Cardiac septum (tissue), 1 donor: ENCODE measurements at places on chromosomes 12 and 14.

DNA sequence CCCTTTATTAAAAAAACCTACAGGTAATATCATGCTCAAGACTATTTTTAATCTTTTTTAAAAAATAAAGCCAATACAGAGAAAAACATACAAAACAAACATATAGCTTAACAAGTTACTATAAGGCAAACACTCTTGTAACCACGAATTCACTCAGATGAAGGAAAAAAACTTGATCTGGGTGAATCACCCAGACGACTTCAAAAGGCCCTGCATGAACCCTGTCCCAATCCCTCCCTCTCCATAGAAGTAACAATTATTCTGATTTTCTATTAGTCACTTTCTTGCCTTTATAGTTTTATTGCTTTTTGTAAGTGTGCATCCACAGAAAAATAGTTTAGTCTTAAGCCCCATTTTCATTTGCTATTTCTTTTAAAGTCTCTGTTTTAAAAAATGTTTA lies 72.6 kb downstream of the LRP6 start:
- no peak for DNase-seq

DNA sequence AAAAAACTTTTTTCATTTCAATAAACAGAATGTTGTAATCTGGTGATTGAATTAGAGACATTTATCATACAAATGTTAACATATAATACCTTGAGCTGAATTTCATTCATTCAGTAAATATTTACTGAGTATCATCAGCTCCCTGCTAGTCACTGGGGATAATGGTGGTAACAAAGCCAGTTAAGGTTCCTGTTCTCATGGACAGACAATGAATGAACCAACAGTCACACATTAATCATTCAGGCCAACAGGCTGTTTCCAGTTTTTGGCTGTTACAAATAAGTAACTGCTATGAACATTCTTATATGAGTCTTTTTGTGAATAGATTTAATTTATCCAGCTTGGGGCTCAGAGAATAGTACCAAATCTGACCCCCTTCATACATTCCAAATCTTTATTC lies 13.5 kb downstream of the EXD2 start:
- DNase-seq = no peak

DNA sequence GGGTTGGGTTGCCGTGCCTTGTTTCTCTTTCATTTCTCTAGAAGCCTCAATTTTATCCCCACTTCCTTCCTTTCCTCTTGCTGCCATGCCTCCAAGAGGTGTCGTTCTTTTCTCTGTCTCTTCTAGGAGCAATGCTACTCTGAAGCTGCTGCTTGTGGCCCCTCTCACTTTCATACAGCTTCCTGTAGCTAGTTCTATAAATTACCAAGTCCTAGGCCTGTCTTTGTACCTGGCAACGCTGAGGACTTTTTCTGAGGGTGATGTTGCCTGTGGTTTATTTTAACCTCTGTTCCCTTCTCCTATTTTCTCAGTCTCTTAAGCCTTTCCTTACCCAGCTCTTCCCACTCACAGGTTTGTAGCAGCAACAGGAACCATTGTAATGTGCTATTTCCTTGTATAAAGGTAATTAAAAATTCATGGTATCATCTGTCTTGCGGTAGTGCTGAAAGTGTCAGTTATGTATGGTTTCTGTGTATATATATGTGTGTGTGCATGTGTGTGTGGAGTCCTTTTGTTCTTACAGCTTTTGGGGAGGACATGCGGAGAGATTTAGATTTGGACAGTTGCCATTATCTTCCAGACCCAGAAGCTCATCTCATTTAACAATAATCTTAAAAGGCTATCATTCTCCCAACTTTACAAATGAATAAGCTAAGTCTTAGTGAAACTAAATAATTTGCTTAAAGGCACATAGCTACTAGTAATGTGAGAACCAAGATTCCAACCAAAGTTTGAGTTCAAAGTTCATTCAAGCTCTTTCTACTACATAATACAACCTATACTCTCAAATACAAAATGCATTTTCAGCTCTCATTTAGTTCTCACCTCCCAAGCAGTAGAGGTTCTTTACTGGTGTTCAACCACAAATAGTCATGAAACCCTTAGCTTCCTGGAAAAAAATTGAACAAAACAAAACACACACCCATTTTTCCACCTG lies 43.8 kb downstream of the DDHD1 start:
- DNase-seq = no peak

DNA sequence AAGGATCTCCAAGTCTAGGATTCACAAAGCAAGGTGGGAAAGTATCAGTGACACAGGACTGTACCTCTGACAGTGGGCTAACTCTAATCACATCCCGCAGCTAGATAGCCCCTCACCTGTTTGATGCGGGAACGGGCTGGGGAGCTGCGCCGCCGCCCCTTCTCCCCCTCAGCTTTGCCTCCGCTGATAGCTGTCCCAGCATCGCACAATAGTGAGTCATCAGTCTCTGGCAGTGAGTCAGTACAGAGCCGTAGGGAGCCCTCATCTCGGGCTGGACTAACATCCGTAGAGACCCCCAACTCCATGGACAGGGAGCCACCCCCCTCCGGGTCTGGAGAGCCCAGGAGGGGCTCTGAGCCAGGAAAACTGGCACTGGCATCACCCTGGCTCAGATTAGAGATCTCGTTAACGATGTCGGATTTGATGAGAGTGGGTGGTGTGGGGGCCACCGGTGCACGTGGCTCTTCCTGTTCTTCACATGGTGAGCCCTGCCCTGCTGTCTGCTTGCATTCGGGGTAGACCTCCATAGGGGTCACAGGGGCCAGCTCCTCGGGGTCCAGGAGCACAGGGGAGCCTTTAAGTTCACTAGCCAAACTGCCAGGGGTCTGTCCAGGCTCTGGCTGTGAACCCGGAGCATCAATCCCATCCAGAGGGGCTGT lies 10.9 kb downstream of the KMT2D start:
- no peak for DNase-seq

DNA sequence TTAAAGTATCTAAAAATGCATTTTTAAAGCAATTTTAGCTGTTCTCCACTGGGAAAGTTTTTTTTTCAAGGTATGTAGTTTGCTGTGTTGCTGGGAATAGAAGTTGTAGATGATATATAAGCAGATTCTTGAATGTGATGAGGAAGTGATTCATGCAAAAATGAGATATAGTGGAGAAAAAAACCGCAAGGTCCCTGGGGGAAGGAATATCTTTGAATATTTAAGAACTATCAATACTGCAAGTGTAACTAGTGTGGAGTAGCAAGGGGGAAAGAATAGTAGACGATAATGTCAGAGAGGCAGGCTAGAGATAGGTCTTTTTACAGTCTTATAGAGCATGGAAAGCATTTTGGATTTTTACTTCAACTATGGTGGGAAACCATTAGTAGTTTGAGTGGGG lies 42.5 kb downstream of the PTCSC3 start:
- no peak for DNase-seq

DNA sequence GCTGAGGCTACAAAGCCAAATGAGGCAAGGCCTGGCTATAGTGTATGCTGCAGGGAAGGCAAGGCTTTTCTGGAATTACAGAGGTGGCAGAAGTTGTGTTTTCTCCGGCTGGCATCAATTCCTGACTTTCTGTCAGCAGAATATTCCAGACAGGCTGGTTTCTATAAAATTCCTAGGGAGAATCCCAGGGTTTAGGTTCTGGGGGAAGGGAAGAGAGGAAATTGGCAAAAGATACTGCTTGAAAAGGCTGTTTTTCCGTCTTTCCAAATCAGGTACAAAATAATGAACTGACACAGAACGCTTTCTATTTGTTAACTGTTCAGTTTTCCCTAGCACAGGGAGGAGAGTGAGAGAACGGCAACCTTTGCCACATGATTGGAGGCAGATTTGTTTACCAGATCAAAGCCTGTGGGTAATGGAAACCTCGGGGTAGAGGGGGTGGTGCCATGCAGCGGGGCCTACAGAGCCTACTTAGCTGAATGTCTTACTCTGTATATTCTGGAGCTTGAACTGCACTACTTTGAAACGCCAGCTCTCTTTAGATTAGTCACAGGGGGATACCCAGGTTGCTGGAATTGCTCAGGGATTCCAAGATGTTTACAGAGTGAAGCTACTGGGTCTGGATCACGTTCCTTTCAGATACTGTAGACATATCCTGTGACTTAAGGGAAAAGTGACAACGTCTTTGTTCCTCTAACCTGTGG lies 65.8 kb upstream of the DACT1 start:
- DNase-seq = no peak

DNA sequence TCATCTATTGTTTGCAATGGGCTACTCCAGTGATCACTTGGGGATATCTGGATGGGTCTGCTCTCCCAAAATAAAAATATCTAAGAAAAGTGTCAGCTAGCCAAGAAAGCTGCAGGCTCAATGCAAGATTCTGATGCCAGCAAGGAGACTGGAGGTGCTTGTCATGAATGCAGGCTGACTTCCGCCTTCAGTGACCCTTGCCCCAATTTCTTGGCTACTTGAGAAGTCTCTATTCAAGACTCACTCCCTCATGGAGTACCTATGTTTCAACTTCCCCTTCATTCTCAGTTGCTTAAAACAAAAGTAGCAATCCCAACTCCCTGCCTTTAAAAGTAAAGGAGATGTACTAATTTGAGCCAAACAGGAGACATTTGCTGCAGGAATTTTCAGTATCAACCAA lies 123.9 kb downstream of the GPR65 start:
- DNase-seq = no peak

DNA sequence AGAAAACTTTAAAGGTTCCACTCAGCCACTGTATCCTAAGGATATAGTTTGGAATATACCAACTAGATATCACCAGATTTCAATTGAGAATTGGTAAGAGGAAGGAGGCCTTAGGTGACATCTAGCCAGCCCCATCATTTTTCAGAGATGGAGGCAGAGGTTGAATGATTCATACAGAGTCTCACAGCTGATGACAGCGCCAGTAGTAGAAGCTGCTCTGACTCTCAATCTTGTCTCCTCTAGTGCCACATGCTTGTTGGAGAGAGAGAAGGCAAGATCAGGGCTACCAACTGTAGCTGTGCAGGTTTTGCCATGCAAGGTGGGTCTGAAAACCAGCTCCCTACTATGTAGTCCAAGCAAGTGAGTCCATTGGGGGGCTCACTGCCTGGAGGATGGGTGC lies 6.1 kb downstream of the FRMD6 start:
- no peak for DNase-seq

DNA sequence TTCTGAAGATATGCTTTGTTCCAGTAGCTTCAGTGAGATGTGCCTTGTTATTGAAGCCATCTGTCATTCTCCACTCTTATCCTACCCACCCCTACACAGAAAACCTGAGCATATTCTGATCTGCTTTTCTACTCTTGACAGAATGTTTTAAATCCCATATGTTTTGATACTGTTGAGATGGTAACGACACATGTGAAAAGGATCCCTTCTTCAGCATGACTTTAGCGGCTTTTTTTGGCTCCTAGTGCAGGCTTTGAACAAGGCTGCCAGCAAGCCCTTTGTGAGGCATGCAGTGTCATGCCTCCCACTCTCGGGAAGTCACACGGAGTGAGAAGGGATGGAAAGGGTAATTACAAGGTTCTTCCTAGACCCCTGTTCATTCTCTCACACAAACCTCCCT lies 228.8 kb upstream of the RGS6 start:
- DNase-seq = no peak

- DNase-seq = no peak
These were observed 97.2 kb upstream of the SYT1 start for GRCh38 chr12:78767264-78767981.

GRCh38 chr14:52268279-52269061 lies 972 bp downstream of the PTGDR start:
- DNase-seq = no peak

DNA sequence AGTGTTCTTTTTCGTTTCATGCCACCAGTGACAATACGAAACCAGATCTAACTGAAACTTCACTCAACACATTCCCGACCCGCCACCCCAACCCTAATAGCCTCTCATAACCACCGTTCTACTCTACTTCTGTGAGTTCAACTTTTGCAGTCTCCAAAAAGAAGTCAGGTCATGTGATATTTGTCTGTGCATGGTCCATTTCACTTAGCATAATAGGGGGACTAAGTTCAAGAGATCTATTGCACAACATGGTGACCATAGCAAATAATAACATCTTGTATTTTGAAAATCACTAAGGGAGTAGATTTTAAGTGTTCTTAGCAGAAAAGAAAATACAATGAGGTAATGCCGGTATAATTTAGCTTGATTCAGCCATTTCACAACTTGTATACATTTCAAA lies 376.4 kb downstream of the DIO2 start:
- no peak for DNase-seq

DNA sequence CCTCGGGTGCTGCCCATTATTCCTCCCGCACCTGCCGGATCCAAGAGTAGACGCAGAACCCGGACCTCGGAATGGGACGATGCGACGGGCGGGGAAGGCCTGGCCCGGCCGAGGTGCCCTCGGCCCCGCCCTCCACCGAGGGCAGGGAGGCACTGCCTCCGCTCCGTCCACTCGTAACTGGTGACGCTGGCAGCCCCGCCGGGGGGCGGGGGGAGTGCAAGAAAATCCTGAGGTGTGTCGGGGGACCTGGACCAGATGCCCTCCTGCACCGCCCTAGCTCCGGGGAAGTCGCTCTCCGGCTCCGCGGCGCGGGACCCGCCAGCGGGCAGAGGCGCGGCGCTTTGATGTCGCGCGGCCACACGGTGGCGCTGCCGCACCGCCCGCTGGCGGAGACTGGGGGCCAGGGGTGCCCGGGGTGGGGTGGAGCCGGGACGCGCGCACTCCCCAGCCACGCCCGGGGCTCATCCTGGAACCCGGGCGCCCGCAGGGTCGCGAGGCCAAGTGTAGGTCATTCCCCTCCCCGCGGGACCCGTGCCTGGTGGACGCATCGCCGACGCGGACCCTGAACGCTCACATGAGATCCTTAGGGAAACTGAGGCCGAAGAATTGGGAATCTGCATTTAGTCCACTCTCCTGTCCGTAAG lies 202.8 kb downstream of the TTC8 start:
- peak; percentile 78 for DNase-seq

DNA sequence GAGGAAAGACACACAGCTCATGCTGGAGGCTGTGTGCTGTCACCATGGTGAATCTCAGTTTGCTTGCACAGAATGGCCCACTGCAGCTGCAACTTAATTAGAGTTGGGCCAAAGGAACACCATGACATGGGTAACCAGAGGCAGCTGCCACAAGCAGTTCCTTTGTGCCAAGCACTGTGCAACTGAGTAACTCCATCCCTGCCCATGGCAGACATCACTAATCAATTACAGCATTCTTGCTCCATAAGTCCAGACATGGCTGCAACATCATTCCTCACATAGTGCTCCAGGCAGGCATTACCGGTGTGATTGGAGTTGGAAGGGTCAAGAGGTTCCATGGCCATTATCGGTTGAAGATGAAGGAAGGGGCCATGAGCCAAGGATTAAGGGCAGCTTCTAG lies 207.0 kb downstream of the RBM19 start:
- no peak for DNase-seq

DNA sequence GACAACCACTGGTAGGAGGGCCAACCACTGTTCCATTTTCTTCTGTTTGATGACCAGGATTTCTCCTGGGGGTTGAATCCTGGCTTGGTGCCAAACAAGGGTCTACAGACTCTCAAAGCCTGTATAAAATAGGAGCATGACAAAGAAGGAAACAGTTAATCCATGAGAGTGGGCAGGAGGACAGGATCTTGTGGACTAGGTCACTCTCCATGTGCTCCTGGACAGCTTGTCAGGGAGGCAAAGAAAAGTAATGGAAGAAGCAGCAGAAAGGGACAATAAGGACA lies 243.7 kb downstream of the AKAP6 start:
- no peak for DNase-seq

- no peak for DNase-seq
These were observed 53.0 kb downstream of the LGR5 start for GRCh38 chr12:71492604-71493003.

- DNase-seq = no peak
These were observed 249.9 kb downstream of the ALX1 start for GRCh38 chr12:85529896-85530295.

GRCh38 chr14:24713404-24713803 lies 79.4 kb upstream of the GZMB start:
- no peak for DNase-seq

GRCh38 chr12:6899837-6900519 lies 4.6 kb upstream of the LRRC23 start:
- peak; percentile 89 for DNase-seq
